ENCODE measurements at places on chromosomes 4 and X.

DNA sequence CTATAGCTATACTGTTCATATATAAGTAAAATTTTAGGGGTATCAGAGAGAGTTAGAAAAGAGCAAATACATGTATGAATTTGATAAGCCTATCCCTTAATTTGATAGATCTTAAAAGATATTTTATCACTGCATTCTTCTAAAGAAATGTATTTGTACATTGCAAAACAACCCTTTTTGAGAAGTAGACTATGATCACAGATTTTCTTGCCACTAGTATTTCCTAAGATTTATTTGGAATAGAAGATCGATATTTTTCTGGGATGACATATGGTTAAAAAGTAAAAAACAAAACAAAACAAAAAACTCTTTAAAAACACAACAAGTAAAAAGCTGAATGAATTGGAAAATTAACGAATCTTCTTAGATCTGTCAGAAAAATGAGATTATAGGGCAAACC lies 27.4 kb downstream of the TET2 start:
- no peak for DNase-seq

DNA sequence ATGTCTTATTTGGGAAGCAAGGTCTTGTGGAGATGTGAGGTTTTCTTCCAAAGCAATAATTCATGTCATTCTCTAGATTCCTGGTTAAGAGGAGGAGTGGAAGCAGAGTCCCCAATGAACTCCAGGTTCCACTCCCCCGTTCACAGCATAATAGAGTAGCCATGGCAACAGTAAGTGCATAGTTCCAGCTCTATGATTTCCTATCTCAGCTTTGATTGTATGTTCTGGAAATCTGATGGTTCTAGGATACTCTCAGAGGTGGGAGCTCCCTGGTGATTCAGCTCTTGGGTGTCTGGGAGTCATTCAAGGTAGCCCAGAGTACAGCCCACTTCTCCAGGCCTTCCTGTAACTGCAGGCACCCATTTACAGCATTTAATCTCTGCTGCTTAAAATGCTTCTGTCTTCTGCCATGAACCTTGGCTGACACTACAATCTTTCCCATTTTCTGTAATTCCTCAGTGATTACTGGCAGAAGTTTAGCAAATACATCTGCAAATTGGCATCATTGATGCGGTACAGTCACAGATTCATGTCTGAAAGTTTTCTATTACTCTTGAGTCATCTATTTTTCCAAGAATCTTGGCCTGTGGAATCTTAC lies 242.0 kb downstream of the MAPK10 start:
- DNase-seq: peak; percentile 10

GRCh38 chrX:107755721-107756120 lies 19.9 kb downstream of the TSC22D3 start:
- no peak for DNase-seq

DNA sequence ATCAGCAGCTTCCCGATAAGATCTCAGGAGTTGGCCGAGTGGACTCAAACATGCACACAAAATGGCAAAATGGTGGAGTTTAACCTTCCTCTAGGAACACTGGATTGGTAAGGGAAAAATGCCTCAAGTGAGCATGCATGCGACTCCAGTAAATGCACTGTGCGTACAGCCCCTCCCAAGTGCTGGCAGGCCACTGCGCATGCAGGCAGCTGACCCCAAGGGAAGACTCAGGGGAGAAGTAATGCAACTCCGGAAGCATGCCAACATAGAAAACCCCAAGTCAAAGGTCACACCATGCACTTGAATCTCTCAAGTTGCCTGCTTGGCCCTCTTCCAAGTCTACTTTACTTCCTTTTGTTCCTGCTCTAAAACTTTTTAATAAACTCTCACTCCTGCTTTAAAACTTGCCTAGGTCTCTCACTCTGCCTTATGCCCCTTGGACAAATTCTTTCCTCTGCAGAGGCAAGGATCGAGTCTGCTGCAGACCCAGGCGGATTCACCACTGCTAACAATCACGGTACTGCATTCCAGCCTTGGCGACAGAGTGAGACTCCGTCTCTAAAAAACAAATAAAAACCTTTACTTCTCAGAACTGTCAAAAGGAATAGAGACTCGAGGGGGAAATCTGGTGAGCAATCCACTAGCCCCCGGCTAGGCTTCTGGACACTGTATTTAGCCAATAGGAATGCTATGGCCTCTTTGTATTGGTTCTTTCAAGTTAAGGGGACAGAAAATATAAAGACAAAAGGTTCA lies 33.5 kb downstream of the NYX start:
- no peak for DNase-seq

DNA sequence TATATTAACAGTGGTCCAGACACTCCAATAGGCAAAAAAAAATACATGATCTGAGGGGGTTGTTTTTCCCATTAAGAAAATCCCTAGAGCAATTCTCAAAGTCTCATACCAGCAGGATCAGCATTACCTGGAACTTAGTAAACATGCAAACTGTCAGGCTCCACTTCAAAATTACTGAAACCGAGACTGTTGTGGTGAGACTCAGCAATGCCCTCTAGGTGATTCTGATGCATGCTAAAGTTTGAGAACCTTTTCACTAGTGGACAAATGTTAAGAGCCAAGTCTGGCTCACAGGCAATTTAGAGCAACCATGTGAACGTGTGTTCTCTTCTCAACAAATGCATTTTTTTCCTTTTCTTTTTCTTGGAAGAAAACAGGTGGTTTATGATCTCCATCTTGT lies 30.2 kb downstream of the NEK1 start:
- no peak for DNase-seq

DNA sequence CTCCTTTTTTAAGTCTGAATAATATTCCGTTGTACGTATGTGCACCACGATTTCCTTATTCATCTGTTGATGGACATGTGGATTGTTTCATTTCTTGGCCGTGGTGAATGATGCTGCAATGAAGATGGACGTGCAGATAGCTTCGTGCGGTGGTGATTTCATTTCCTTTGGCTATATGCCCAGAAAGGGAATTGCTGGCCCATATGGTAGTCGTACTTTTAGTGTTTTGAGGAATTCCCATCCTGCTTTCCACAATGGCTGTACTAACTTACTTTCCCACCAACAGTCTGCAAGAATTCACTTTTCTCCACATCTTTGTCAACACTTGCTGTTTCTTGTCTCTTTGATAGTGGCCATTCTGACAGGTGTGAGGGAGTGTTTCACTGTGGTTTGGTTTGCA lies 12.8 kb downstream of the ZFP42 start:
- no peak for DNase-seq

DNA sequence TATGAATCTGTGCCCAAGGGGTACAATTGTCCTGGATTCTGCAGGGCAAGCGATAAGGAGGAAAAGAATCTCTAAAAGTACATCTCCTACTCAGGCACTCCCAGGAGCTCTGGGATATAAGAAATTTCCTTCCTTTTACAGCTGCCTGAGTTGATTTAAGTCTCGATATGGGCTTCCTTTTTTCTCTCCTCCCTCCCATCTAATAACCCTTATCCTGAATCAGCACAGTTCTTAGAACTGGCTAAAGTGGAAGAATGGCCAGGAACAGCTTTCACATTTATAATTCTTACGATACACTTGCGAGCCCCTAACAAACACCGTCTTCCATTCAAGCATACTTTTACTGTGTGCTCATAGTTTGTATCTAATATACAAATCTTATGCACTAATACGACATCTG lies 21.2 kb downstream of the LRP2BP start:
- DNase-seq: no peak

- DNase-seq: no peak
Measured at GRCh38 chr4:6566391-6567190, 8.4 kb upstream of the MAN2B2 start.

- DNase-seq: no peak
Measured at GRCh38 chr4:25430630-25431029, 53.6 kb downstream of the ANAPC4 start.

DNA sequence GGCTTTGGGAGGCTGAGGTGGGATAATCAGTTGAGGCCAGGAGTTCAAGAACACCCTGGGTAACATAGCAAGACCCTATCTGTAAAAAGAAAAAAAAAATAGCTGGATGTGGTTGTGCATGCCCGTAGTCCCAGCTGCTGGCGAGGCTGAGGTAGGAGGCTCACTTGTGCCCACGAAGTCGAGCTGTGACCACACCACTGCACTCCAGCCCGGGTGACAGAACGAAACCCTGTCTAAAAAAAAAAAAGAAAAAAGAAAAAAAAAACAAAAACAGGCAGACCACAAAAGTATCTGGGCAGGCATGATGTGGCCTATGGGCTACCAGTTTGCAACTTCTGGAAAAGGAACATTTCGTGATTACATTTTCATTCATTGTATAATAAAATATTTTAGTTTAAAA lies 38.1 kb upstream of the RASGEF1B start:
- DNase-seq: no peak

- no peak for DNase-seq
Measured at GRCh38 chr4:76738086-76738931, 159.6 kb downstream of the SOWAHB start.

DNA sequence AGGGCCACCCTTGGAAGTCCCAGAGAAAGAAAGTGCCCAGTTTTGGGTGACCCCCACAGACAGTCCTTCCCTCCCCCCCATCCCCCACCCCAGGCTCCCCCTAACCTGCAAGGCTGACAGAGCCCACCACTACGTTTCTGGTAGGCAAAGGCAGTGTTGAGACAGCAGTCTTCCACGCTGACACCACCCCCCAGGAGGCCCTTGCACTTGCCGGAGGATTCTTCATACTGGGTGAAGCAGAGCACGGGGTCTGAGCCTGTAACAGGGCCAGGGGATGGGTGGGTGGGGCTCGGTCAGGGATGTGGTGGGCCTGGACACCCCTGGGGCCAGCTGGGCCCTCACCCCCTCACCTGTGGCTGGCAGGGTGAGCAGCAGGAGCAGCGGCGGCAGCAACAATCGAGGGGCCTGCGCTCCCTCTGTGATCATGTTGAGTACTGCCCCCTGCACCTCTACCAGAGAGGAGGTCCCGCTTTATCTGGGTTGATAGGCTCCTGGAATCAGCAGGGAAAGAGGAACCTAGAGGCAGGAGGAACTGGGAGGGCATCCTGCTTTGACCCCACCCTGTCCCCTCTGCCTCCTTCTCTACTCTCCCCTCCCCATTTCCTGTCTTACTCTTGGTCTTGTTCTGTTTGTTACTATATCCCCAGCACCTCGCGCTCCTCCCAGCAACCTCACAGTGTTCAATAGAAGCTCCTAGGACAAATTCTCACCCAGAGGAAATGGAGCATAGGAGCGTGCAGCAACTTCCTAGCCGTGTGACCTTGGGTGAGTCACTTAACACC lies at the start of gene CFP:
CFP (minus strand) TSS at position 512 of the 782 bp plus-strand sequence; CDS start at position 426, 86 bp downstream.
- DNase-seq: no peak

GRCh38 chr4:139743027-139743426 lies 77.4 kb downstream of the MGST2 start:
- no peak for DNase-seq
